ENCODE measurements at places on chromosomes 4 and X.

DNA sequence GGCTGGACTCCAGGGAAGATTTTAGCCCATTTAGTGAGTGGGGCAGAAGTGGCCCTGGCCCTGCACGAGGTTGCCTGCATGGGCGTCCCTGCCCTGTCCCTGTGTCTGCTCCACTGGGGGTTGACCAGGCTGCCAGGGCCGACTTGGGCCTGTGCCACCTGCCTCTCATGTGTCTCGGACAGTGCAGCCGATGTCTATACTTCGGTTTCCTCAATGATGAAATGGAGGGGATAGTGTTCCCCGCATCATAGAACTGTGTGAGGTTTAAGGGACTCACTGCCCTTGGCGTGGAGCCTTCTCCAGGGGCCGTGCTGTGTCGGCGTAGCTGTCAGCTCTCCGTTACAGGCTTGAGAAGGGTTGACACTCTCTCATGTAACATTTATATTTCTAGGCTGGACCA is 27.0 kb upstream of the MSANTD1 start:
- H3K27ac ChIP-seq: no peak overlapping the region
- no peak for DNase-seq
- H3K4me1 ChIP-seq: no peaks in the 10 kb centered on the region
- no peak overlapping the region for H3K4me3 ChIP-seq

DNA sequence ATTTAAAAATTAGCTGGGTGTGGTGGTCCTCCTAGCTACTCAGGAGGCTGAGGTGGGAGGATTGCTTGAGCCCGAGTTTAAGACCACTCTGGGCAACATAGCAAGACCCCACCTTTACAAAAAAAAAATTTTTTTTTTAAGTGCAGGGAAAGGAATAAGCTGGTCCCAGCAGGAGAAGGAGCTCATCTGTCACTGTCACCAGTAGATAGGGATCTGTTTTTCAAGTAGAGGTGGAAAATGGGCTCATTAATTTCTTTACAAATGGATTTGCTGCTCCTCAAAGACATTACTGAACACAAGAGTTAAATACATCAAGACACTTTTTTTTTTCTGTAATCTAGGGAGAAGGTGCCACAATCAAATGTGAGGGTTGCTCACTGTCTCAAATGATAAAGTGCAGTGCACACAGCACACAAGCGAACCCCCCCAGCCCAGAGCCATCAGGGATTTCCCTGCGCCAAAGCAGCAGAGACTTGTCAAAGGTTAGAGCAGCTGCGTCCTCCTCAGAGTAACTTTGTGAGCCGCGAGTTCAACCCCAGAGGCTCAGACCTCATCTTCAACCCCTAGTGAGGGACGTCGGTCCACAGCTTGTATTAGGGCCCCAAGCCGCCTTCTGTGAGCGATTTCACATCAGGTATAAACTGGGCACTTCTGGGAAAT is 14.3 kb upstream of the MTNR1A start:
- no peak overlapping the region for H3K27ac ChIP-seq
- no peak for DNase-seq
- H3K27me3 ChIP-seq: no peaks in the 10 kb centered on the region
- H3K36me3 ChIP-seq: no peaks in the 10 kb centered on the region

GRCh38 chr4:80566203-80566872 is 230.8 kb downstream of the CFAP299 start:
- no peak overlapping the region for H3K27ac ChIP-seq
- no peak overlapping the region for H3K4me3 ChIP-seq
- no peaks in the 10 kb centered on the region for H3K36me3 ChIP-seq
- H3K27me3 ChIP-seq: no peaks in the 10 kb centered on the region
- no peak for DNase-seq
- H3K4me1 ChIP-seq: no peaks in the 10 kb centered on the region

DNA sequence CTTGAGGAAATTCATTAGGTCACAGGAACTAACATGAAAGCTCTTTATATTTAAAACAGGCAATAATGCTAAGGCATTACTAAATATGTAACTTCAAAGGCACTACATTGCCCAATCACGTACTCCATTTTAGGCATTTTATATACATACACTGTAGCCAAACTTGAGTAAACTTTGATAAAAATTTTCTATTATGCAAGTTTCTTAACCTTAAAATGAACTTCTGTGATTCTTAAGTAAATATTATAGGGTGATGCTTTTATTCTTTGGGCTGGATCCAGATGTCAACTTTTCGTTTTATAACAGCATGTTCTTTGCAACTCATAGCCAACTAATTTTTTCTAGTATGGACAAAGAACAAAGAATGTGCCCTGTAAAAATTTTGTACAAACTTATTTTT is 28.3 kb upstream of the MAP9 start:
- no peak overlapping the region for H3K27ac ChIP-seq
- no peak overlapping the region for H3K4me3 ChIP-seq
- H3K4me1 ChIP-seq: no peaks in the 10 kb centered on the region
- H3K27me3 ChIP-seq: no peaks in the 10 kb centered on the region
- no peak for DNase-seq

DNA sequence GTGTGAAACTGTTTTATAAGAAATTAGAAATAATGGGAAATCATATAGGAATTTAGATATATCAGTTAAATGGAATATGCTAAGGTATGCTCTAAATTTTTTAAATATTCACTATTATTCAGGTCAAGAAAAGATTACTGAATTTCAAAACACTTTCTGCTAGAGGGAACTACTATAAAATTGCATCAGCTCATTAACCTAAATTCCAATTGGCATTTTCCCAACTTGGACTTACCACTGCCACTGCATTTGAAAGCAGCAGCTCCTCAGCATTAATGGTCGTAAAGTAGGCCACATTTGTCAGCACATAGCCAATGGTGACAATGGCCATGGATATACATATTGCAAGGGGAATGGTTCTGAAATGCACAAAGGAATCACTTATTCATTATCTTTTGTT is 57.3 kb downstream of the SLC7A11 start:
- H3K4me1 ChIP-seq: peaks cover 5% of the 10 kb centered on the region
- no peaks in the 10 kb centered on the region for H3K27me3 ChIP-seq
- DNase-seq: no peak
- no peaks in the 10 kb centered on the region for H3K36me3 ChIP-seq
- no peak overlapping the region for H3K27ac ChIP-seq

- DNase-seq: no peak
- no peak overlapping the region for H3K4me3 ChIP-seq
- H3K27me3 ChIP-seq: no peaks in the 10 kb centered on the region
- no peaks in the 10 kb centered on the region for H3K4me1 ChIP-seq
Observed at GRCh38 chr4:45345558-45345957, 619.2 kb upstream of the GNPDA2 start.
